ENCODE measurements at places on chromosomes 2 and 18.

GRCh38 chr2:199458806-199459285 lies 1.1 kb upstream of the SATB2 start:
- peak; percentile 64 for DNase-seq

- no peak for DNase-seq
These were observed 103.6 kb downstream of the DHRS9 start for GRCh38 chr2:169172914-169173313.

DNA sequence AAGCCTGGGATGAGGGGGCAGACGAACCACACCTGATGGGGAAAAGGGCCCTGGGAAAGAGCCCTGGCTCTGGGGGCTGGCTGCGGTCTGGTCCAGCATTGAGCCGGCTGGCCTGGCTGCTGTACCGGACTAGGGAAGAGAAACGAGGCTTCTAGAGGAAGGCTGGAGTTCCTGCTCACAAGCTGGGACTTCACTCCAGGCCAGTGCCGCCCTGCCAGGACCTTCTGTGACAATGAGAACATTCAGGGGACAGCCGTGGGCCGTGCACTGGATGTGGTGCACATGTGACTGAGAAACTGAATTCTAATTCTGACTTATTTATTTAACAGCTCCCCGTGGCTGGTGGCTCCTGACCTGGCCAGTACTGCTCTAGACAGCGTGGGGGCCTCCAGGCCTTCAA lies 269.3 kb downstream of the HDAC4 start:
- DNase-seq = no peak

GRCh38 chr2:127122361-127123027 lies 15.5 kb upstream of the BIN1 start:
- no peak for DNase-seq

GRCh38 chr2:98771721-98772524 lies 41.0 kb upstream of the MGAT4A start:
- DNase-seq = peak; percentile 70

DNA sequence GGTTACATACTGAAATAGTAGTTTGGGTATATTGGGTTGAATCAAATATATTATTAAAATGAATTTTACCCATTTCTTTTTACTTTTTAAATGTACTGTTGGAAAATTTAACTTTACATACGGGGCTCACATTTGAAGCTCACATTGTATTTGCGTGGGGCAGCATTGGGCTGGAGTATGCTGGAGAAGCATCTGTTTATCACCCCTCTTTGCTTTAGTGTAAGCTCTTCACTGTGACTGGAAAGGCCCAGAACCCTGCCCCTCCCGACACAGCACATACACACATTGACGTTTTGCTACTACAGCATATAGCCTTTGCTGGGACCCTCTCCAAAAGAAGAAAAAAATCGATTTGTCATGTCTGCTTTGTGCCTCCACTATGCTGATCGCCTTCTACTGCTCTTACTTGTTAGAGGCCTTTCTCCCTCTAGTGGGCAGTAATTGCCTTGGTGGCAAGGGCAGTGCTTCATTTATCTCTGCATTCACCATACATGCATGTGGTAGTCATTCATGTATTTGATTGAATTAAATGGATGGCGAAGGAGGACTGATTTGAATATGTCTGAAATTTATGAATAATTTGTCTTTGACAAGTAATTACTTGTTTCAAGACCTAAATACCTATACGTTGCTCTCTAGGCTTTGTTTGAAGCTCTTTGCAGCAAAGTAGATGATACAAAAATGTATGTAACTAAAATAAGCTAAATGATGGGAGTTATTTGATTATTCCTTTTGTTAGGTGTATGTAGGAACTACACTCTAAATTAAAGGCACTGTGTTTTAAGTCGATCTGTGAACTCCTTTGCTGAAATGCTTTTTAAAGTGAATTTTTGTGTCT lies 37.4 kb downstream of the VAPA start:
- DNase-seq = peak; percentile 79

- no peak for DNase-seq
These were observed 62.1 kb upstream of the NFE2L2 start for GRCh38 chr2:177326591-177326990.

DNA sequence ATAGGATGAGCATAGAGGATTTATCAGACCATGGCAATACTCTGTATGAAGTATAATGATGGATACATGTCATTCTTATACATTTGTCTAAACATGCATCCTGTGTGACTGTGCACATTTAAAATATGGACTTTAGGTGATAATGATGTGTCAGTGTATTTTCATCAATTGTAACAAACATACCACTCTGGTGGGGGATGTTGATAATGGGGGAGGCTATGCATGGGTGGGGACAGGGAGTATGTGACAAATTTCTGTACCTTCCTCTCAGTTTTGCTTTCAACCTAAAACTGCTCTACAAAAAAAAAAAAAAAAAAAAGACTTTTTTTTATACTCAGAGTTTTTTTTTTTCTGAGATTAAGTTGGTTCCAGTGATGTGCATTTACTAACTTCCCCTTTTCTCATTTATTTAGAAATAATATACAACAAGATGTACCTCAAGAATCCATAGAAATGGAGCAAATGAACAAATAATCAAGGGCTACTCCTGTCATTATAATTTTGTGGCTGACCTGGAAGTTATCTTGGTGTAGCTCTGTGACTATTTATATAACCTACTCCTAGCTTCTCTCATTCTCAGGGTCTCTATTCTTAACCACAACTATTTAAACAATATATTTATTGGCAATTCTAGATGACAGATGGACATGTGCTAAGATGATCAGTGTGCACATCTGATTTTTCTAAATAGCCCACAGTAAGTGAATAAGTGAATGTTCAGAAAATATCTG lies 108.9 kb upstream of the ITGA4 start:
- peak; percentile 70 for DNase-seq

DNA sequence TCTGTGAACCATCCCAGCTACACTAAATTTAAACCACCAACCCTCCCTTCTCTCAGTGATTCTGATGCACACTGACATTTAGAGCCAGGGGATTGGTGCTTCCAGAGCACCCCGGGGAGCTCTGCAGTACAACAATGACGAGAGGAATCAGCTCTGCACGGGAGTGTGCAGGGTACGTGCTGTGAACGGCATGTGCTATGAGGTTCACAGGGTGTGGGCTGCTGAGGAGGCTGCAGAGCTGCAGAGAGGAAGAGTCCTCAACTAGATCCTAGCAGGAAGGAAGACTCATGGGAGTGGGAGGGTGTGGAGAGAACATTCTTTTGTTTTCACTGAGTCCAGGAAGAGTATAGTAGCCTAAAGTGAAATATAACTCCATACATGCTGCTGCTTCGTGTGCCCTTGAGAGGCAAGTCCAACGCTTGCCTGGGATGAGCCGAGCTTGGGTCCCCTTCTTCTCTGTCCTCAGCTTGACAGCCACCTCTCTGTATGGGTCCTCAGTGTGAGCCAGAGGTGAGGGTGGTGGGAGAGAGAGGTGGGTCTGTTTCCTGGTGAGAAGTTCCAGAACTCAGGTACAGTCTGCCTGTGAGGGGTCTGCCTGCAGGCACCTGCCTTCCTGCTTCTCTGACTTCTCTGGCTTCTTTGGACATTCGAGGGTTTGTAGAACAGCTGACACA lies 118.8 kb downstream of the CTIF start:
- no peak for DNase-seq

GRCh38 chr2:30679426-30680088 lies 127.7 kb downstream of the CAPN13 start:
- DNase-seq = no peak

DNA sequence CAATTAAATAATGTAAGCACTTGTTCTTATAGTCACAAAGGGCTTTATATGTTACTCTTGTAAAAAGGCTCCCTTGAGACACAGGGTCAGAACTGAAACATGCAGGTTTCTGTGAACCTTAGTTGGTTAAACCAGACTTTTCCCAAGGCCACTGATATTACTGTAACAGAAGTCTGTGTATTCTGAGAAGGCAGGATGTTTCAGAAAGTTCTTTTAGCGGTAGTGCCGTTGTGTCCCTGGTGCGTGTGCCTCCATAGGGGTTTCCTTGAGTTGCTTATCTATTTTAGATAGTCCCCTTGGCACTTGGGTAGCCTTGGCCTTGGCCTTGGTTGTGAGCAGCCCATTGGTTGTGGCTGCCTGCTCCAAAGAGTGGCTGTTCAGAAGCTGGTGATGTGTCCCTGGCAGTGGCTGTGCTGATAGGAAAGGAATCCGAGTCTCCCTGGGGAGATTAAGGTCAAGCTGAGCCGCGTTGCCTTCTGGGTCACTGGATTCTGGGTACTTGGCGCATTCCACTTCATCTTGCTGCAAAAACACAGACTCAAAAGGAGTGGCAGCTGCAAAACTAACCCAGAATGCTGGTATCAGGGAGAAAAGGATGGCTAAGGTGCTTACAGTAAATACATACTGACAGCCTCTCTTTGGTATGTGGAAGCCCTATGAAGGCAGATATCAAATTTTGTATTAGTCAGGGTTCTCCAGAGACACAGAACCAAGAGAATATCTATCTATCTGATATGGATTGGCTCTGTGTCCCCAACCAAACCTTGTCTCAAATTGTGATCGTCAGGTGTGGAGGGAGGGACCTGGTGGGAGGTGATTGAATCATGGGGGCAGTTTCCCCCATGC lies 69.7 kb downstream of the FHOD3 start:
- no peak for DNase-seq

DNA sequence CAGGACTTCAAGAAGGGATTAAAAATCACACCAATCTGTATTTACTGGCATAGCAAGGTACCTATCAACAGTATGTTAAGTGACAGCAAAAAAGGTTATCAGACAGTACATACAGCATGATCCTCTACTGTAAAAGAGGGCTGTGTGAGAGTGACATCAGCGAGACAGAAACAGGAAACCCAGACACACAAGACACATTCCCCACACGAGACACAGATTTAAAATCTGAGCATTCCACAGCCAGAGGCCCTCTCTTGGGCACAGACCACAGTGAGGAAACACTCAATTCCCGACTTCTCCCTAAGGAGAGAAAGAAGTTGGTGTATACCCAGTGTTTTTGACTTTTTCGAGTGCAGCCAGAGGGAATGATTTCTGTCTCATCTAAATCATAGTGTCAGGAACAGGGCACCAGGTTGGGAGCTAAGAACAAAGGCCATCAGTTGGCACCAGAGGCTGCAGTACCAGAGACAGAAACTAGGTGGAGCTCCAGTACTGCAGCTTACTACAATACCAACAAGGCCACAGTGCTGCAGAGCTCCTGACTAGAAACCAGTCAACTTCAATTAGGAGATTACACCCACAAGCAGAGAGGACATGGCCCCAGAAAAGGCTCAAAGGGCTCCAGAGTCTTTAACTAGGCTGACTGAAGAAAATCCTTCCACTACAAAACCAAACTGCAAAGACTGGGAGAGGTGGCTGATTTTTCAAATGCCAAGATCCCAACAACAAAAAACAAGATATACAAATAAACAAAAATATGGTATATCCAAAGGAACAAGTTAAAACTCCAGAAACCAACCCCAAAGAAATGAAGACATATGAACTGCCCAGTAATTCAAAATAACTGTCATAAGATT lies 41.0 kb downstream of the UNC50 start:
- DNase-seq = peak; percentile 79

GRCh38 chr18:52700816-52701215 lies 360.8 kb downstream of the DCC start:
- no peak for DNase-seq

DNA sequence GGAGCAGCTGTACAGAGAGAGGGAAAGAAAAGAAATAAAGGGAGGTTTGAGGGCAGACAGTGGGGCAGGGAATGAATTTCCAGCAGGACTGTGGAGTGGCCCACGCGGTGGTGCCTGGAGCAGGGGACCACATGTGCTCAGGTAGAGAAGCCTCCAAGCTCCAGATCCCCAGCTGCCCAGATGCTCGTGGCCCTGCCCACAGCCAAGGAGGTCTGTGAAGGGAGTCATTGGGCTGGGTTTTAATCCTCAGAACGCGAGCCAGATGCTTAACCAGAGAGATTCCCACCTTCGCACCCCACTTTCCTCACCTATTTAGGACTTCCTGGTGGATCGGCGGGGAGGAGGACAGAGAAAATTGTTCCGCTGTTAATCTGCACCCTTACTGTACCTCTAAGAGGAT lies 369.4 kb downstream of the PARD3B start:
- no peak for DNase-seq

DNA sequence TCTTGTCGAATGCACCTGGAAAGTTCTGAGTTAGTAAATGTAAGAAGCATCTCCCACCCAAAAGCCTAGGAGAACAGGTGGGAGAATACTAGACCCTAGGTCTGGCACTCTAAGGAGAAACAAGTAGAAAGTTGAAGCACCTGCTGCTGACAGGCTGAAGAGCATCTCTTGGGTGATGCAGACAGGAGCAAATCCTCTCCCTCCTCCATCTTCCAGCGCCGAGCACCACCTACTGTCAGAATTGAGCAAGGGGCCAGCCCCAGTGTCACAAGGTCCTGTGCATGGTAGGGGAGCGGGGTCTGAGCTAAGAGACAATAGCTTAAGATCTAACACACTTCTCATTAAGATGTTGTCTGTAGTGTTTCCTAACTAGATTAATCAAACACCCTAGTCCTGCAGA lies 52.9 kb downstream of the HK2 start:
- no peak for DNase-seq

GRCh38 chr2:98607741-98608115 lies 584 bp downstream of the COA5 start:
- no peak for DNase-seq

GRCh38 chr18:10459587-10459986 lies 5.2 kb downstream of the APCDD1 start:
- peak; percentile 26 for DNase-seq

- no peak for DNase-seq
These were observed 177.3 kb downstream of the ANKRD30B start for GRCh38 chr18:14925281-14925709.

DNA sequence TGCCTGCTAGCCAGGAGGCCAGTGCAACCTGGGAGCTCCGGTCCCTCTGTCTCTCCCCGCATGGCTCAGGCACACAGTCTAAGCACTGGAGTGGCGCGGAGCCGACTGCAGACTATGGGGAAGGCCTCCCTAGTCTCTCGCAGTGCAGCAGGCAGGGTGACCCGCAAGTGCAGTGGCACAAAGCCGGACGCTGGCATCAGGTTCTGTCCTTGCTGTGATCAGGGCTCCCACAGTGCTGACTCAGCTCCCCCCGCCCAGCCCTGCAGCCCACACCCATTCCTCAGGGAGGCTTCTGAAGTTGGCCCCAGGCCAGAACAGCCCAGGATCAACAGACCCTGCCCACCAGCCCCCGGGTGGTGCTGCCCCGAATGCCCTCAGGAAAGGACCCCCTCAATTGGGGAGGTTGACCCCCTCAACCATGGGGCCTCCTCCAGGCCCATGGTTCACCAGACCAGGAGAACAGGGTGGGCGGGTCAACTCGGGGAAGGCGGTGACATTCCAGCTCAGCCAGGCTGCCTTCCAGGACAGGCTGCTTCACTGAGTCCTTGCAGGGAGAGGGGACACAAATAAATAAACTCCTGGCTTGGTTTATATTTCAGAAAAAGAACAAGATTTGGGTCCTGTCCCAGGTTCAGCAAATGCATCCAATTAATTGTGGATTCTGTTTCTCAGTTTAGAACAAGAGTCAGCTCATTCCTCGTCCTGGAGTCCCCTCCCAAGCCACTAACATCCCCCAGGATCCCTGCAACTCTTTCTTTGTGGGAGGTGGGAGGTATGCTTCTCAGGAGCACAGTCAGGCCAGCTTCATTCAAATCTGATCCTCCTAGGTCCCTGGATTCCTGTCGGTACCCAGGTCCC lies 12.2 kb downstream of the BIN1 start:
- peak; percentile 17 for DNase-seq

Data from common myeloid progenitor, CD34-positive (primary cell).